ENCODE measurements at places on chromosomes 5 and 9.
A peak's percentile ranks its signal among the peaks of the same experiment; 100 is the strongest.

- peak; percentile 3 for DNase-seq
Observed at GRCh38 chr9:89634995-89635742, 30.4 kb downstream of the GADD45G start.

- no peak for DNase-seq
Observed at GRCh38 chr5:322281-322941, 897 bp downstream of the AHRR start.

- DNase-seq, result no peak
Observed at GRCh38 chr9:16866587-16866986, 3.9 kb downstream of the BNC2 start.

GRCh38 chr5:56494300-56494731, 261.2 kb upstream of the ANKRD55 start:
- no peak for DNase-seq

DNA sequence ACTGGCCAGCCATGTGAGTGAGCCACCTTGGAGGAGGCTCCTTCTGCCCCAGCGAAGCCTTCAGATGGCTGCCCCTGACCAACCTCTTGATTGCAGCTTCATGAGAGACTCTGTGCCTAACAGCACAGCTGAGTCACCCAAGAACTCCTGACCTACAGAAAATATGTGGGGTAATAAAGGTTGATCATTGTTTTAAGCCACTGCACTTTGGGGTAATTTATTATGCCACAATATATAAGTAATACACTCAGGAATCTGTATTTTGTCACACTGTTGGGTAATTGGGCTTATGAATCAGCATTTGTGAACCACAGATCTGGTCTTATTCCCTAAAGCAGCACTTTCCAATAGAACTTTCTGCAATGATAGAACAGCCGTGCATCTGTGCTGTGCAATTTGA, 24.4 kb upstream of the VDAC1 start:
- DNase-seq, result no peak

- no peak for DNase-seq
Observed at GRCh38 chr5:178424810-178425177, 165.4 kb downstream of the COL23A1 start.
